ENCODE measurements at places on chromosomes 1 and 21.

- DNase-seq: no peak
These were observed 3.8 kb downstream of the MAP7D1 start for GRCh38 chr1:36159614-36160387.

GRCh38 chr1:67945733-67946374 lies 104.6 kb downstream of the DIRAS3 start:
- peak; percentile 29 for DNase-seq

DNA sequence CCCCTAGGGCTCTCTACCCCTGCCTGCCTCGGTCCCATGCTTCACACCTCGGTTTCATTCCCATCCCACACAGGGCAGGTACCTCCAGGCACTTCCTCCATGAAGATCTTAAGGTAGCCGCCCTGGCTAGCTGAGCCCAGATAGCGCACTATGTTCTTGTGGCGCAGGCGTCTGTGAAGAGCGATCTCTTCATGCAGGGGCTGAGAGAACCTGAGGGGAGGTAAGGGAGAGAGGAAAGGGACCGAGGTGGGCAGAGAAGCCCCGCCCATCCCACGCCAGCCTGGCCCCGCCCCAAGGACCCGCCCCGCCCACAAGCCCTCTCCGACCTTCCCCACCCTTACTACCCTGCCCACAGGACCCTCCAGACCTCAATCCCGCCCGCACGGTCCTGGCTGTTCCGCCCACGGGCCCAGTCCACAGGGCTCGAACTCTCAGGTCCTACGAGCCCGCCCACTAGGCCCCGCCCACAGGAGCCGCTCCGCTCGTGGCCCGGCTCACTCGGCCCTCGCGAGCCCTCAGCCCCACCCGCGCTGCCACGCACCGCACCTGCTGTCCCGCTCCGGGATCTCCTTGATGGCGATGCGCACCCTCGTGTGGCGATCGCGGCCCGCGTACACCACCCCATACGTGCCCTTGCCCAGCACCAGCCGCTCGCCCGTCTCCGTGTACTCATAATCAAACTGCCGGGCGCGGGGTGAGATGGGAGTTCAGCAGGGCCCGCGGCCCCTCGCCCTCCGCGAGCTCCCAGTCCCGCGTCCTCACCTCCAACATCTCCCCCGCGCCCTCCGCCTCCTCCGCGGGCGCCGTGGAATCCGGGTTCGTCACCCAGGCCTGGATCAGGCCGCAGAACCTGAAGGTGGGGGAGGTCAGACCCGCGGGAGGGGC lies 6.4 kb downstream of the MAP3K6 start:
- no peak for DNase-seq

DNA sequence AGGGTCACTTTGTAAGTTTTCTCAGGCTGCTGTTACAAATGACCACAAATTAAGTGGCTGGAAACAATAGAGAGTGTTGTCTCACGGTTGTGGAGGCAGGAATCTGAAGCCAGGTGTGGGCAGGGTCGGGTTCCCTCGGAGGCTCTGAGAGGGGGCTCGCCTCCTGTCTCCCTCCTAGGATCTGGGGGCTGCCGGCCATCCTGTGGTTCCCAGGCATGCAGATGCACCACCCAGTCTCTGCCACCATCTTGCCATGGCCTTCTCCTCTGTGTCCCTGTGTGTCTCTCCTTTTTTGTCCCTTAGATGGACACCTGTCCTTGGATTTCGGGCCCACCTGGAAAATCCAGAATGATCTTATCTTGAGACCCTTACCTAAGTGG lies 4.8 kb downstream of the TP73 start:
- no peak for DNase-seq

- no peak for DNase-seq
These were observed 54.4 kb upstream of the SCAF4 start for GRCh38 chr21:31786164-31786920.

- peak; percentile 81 for DNase-seq
These were observed at the start of gene IRF2BP2 for GRCh38 chr1:234610061-234610665. IRF2BP2 (minus strand) TSS chr1:234610178; CDS start chr1:234609494, 684 bp downstream.

- no peak for DNase-seq
These were observed 6.3 kb downstream of the APOBEC4 start for GRCh38 chr1:183646776-183647175.

DNA sequence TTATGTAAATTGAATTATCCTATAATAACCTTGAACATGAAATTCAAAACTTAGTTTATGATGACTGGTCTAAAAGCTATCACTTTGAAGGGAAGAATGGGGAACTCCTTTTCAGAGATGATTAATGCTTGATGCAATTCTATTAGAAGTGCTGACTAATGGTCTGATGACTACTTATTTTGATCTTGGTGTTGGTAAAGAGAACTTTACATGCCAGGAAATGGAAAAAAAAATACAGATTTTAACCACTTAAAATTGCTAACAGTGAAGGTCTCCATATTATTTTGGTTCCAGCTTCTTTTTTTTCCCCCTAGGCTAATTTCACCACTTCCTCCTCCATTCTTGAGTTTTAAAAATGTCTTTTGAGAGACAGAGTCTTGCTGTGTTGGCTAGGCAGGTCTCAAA lies 22.9 kb downstream of the S1PR1 start:
- no peak for DNase-seq

DNA sequence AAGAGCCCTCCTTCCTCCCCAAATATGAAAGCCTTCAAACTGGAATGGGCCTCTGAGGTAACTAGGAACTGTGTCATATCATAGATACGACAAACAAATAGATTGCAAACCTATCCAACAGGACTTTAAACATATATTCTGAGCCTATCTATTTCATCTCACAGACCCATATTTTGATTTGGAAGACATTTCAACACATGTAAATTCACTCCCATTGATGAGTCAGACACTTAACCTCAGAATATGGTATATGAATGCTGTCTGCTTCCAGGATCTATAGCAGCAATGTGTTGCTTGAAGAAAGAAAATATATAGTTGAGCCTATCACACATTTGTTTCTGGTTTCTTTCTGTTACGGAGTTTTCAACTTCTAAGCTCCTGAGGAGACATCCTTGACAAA lies 221.9 kb upstream of the SAMSN1 start:
- DNase-seq: no peak

GRCh38 chr1:51139474-51139873 lies 37.4 kb downstream of the C1orf185 start:
- DNase-seq: no peak

DNA sequence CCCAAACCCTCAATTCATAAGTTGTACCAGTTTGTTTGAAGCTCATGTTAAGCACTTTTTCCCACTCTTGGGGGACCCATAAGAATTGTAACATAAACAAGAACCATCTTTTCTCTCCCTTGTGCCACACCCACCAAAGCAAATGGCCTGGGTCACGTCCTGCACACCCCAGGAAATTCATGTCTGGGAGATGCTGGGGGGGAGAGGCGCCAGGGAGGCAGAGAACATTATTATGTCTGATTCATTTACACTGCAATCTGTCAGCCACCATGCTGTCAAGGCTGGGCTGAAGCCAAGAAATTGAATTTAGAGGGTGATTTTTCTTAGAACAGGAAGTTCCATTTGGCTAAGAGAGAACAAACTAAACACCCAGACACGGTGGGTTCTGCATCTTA lies 37.2 kb upstream of the IPO9 start:
- DNase-seq: peak; percentile 50

GRCh38 chr1:169106921-169107602 lies 572 bp downstream of the ATP1B1 start:
- no peak for DNase-seq

All from heart right ventricle (tissue), 16 donors.